Stimulated activated CD4-positive, alpha-beta T cell treated with anti-CD3 and anti-CD28 coated beads, Interleukin-2, amount 100 ng/mL, for 24 hours (primary cell): ENCODE measurements at places on chromosomes 2 and 18.

DNA sequence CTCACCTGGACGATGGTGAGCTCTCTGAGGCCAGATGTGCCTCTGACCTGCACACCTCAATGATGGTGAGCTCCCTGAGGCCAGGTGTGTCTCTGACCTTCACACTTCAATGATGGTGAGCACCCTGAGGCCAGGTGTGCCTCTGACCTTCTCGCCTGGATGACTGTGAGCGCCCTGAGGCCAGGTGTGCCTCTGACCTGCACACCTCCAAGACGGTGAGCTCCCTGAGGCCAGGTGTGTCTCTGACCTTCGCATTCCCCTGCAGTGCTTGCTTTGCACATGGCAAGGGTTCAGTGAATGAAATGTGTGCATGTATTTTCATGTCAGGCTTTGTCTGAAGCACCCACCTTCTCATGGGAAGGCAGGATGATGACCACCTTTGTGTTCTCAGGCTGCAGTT is 95.5 kb downstream of the PTGR3 start:
- DNase-seq: no peak

DNA sequence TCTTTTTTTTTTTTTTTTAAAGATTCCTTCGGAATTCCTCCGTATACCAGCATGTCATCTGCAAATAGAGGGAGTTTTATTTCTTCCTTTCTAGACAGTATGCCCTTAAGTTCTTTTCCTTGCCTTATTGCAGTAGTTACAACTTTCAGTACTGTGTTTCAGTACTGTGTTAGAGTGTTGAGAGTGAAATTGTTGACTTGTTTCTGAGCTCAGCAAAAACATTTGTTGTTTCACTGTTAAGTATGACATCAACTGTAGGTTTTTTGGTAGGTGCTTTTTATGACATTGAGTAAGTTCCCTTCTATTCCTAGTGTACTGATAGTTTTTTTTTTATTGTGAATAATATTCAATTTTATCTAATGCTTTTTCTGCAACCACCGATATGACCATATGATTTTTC is 43.9 kb downstream of the ACVR2A start:
- no peak for DNase-seq

DNA sequence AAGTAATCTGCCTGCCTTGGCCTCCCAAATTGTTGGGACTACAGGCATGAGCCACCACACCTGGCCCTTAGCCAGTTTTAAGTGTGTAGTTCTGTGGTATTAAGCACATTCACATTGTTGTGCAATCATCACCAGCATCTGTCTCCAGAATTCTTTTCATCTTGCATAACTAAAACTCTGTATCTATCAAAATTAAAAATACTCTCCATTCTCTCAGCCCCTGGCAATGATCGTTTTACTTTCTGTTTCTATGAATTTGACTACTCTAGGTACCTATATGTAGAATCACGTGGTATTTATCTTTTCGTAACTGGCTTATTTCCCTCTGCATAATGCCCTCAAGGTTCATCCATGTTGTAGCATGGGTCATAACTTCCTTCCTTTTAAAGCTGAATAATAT is 45.5 kb upstream of the CAVIN2 start:
- DNase-seq: no peak

DNA sequence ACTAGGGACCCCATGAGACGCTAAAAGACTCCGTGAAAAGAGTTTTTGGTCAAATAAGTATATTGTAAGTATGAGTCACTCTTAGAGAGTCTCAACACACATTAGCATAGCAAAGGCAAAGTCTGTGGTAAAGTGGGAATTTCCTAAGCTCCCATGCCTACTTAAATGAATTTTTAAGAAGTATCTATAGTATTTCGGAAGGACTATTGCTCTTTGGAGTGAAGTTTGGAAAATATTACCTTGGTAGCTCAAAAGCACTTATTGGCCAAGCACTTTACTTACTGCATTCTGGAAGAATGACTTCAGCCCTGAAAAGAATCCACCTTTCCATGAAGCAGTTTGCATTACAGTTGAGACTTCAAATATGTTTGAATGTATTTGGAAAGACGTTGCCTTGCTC is 57.1 kb downstream of the CAVIN2 start:
- DNase-seq: no peak

DNA sequence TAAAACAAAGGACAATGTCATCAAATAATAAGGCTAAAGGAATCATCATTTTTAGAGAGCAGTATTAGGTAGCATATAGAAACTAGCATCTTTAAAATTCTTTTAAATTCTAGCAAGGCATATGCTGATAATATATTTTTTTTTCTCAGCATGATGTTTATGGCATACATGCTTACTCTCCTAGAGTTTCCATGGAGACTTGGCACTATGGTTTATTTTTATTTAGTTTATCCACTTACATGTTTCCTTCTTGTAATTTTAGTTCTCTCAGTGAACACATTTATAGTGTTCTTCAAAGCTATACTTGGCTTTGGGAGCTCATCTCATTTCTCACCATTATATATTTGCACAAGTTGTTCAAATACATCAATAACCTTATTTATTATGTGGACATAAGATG is 413.8 kb upstream of the LINC00305 start:
- DNase-seq: no peak

DNA sequence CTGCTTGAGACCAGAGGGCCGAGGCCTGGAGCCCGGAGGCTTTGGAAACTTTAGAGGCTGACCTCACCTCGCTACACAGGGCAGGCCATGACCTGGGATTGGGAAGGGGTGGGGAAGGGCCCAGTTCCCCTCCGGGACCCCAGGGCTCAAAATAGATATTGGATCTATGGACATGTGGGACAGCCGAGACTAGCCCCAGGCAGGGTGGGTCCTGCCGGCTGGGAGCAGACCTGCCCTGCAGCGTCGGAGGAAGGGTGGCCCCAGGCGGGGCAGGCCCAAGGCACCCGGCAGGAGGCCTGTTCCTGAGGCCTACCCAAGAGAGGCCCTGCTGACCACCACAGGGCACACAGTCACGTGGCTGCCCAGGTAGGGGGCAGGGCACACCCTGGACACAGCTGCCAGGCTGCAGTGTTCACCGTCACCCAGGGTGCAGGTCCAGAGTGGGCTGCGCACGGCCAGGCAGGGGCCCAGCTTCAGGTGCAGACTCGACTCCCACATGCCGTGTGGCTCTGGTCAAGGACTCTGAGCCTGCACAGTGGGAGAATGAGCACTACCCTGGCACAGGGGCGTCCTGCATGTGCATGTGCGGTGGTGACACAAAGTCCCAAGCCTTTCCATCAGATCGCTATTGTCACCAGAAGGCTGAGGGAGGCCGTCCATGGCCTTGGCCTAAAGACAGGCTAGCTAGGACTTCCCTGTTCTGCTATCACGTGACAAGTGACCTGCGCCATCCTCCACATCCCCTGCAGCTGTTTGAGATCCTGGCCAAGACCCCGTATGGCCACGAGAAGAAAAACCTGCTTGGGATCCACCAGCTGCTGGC is 13.2 kb downstream of the ANO7 start:
- no peak for DNase-seq

- DNase-seq: no peak
These were observed 125.9 kb downstream of the MSH2 start for GRCh38 chr2:47528874-47529273.

DNA sequence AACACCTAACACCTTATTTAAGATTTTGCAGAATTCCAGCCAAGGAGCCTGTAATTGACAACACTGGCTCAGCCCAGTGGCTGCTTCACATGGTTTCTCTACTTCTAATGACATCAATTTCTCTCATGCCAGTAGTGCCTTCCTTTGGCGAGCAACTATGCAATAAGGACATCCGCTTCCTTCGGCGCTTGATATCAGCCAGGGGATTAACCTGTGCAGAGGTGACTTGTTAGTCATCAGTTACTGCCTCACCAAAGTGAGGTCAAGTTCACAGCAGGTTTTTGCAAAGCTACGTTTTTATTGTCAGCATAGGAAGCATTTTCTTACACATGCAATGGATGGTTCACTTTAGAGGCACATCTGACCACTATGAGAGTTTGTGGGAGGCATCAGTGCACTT is 24.0 kb upstream of the EDAR start:
- DNase-seq: no peak

DNA sequence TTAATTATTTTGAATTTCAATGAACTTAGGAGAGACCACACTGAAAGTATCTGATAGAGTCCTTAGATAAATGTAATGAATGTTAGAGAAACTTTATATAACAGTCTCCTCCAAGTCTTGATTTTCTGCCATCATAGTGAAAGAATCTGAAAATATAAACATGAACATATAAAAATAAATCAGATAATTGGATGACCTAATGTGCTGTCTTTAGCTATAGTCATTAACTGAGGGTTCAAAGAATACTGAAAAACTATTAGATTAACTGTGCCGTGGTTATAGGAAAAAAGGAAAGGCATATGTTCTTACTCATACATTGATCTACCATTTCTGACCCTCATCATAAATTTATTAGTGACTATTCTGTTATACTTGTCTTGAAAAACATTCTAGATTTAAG is 47.0 kb upstream of the SPAG16 start:
- no peak for DNase-seq

DNA sequence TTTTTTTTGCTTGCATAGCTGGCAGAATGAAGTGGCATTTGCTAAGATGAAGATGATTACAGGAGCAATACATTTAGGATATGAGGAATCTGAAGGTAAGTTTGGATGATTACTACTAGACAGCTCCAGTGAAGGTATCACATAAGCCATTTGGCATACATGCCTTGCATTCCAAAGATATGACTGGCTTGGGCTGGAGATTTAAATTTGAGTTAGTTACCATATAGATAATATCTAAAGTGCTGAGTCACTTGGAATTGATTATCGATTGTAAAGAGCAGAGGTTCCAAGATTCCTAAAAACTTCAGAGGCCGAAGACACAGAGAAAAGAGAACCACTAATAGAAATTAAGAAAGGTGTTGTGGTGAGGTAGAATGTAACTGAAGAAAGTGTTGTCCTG is 1026.4 kb downstream of the DSC3 start:
- no peak for DNase-seq

DNA sequence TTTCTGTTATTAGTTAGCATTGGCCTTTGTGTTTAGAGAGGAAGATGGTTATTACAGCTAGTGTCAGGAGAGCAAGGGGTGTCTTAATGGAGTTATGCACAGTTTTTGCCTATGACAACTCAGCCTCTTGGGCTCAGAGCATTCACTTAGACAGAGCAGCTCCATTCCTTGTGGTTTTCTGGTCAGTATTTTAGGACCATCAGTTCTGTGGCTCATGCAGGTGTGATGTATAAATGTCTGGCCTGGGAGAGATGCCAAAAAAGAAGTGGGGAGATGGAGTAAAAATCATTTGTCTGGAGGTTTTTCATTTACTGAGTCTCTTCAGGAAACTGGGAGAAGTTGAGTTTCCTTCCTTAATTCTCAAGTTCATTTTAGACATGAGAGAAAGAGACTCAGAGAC is 79.7 kb downstream of the PRKCE start:
- no peak for DNase-seq

GRCh38 chr2:37324536-37324785 is 172 bp downstream of the PRKD3 start:
- DNase-seq: no peak
